Stimulated activated CD4-positive, alpha-beta T cell treated with anti-CD3 and anti-CD28 coated beads, Interleukin-15, amount 100 ng/mL, for 24 hours (primary cell): ENCODE measurements at places on chromosomes 11 and 22.

DNA sequence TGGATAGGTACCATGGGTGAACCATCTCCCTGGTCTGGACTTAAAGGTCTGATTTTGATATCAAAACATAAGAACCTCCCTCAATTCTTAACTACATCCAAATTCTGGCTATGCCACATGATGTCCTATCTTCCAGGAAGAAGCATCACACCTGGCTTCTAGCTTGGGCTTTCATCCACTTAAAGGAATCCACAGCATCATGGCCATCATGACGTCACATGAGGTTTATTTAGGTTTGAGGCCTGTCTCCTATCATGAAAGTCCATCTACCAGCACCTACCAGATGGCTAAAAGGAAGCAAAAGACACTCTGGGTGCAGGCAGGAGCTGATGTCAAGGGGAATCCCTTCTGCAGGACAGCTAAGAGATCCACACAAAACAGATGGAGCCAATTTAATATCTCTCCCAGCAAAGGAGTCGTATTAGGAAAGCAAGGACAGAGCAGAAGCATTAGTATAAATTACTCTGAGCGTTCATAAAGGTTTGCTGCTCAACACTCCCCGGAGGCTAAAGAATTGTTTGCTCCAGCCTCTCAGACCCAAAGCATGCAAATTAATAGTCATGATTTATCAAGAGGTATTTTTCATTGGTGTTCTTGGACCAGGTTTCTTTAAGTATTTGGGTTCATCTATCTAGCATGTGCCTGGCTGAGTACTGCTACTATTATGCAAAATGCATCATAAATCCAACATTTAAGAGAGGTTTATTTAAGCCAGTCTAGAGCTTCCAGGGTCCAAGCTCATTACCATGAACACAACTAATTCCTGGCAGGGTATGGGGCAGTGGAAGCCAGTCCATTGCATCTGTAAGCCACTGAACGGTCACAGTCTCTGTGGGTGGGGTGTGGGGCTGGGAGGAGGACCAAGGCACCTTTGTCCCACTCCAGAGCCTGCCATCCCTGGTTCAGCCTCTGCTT, 47.2 kb downstream of the GALNT18 start:
- DNase-seq = no peak

GRCh38 chr11:74135127-74135840, 35.5 kb downstream of the C2CD3 start:
- DNase-seq = no peak

DNA sequence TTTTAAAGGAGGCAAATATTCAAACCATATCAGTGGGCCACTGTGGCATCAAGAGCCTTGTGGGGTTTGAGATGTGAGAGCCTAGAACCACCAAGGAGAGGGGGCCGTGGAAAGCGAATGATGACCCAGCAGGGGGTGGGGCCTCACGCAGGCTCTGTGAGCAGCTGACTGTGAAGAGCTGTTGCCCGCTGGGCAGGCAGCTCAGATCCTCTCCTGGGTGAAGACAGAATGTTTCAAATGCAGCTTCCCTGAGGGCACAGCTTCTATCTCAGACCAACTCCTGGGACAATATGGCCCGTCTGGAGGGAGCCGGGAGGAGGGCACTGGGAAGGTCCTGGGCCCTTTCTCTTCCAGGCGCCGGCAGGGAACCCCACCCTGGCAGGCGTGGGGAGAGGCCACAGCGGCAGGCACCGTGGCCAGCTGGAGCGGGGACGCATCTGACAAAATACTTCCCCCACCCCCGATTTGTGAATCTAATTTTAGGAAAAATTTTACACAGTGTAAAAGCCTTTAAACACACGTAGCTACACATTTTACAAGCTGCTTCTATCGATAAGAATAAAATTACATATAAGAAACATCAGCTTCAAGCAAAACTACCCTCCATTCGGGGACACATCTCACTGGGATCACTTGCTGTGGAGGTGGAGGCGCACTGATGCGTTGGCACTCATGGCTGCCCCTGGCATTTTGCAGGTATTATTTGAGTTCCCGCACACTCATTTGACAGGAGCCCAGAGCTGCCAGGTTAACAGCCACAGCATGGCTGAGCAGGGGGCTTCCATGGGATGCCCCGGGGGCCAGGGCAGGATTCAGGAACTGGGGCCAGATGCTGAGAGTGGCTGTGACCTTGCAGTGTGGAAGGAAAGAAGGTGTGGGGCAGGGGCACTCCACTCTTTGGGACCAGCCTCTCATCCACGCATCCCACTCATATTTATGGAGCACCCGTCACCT, 40.3 kb downstream of the PARVG start:
- DNase-seq = no peak

GRCh38 chr11:1564535-1565172, 7.4 kb downstream of the DUSP8 start:
- no peak for DNase-seq

DNA sequence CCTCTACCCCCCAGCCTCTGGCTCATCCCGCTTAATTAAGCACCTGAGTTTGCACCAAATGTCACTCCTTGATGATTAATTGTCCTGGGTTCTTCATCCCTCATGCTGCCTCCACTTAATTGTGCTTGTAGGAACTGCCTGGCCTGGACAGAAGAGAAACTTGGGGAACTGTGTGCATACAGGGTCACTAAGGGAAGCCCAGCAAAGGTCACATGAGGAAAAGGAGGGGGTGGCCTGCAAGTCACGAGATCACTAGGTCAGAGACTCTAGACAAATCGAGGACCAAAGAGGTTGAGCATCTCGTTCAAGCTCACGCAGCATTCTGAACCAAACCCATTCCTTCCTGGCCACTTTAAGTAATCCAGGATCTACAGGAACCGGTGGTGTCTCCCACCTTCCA, 75.8 kb downstream of the PDE2A start:
- no peak for DNase-seq

GRCh38 chr11:72696866-72697700, 22.9 kb upstream of the PDE2A start:
- DNase-seq = no peak

DNA sequence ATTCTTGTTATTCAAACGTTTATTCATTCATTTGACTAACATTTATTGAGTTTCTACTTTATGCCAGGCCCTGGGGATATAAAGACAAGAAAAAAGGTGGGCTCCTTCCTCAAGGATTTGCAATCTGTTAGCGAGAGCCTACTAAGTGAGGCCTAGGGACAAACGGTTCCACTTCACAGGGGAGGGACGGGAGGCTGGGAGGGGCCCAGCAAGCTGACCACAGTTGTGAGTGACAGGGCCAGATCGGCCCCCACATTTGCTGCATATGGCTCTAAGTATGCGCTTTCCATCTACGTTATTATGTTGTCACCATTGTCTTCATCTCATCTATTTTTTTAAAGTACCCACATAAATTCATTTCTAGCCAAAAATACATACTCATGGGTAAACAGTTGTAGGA, 271.1 kb downstream of the BUD13 start:
- no peak for DNase-seq

- no peak for DNase-seq
Observed at GRCh38 chr11:79482800-79483199, 42.0 kb upstream of the TENM4 start.

GRCh38 chr11:86812981-86813380, 12.6 kb downstream of the PRSS23 start:
- no peak for DNase-seq

DNA sequence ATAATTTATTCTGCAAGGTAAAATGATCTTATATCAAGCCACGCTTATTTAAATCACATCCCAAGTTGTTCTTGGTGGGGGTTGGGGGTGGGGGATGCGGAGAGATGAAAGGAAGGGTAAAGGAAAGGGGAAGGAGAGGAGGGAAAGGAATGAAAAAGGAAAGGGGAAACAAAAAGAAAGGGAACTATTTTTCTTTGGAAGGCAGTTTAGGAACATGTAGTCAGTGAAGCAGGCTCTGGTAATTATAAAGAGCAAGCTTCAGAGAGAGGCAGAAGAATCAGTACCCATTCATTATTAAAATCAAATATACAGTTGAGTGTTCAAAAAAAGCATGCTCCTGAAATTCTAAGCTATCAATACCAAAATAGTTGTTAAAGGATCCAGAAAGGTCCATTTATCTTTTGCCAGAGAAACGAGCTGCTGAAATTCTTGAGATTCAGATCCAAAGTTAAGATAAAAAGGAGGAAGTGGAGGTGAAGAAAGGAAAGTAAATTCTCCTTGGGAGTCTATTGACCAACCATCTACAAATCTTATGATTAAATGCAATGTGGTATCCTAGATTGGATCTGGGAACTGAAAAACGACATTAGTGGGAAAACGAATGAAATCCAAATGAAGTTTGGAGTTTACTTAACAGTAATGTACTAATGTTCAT, 107.4 kb downstream of the SGSM3 start:
- DNase-seq = no peak

DNA sequence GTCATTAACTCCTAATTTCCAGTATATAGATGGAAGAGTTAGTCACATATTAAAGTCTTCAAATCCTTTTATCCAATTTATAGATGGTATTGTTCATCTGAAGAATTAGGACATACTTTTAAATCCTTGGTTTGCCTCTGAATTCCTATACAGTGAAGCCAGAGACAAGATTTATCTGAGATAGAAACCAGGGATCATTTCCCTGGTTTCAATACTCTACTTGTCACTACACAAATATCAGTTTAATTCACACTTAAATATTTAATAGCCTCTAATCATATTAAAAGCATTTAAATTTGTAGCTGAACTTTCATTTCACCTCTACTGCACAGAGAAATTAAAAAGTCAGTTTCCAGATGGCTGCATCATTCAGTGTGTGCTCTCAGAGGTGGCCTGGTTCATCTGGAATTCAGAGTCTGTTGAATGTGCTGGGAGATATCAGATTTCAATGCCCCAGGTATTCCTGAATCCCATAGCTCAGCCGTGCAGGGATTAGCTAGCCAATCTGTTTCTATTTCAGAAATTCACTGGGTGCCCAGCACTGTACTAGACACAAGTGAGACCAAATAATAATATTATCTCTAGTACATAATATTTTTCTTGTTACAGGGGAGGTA, 344.3 kb downstream of the AASDHPPT start:
- no peak for DNase-seq

DNA sequence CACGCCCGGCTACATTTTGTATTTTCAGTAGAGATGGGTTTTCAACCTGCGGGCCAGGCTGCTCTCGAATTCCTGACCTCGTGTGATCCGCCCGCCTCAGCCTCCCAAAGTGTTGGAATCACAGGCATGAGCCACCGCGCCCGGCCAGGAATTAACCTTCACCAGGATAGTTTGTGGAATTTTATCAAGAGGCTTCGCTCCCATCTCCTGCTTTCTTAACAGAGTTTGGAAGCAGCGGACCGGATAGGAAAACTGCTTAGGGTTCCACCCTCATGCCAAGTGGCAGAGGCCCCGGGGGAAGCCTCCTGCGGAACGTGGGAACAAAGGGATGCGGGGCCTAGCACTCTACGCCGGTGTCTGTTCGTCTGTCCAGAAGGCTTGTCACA, 229.9 kb downstream of the ST3GAL4 start:
- no peak for DNase-seq

DNA sequence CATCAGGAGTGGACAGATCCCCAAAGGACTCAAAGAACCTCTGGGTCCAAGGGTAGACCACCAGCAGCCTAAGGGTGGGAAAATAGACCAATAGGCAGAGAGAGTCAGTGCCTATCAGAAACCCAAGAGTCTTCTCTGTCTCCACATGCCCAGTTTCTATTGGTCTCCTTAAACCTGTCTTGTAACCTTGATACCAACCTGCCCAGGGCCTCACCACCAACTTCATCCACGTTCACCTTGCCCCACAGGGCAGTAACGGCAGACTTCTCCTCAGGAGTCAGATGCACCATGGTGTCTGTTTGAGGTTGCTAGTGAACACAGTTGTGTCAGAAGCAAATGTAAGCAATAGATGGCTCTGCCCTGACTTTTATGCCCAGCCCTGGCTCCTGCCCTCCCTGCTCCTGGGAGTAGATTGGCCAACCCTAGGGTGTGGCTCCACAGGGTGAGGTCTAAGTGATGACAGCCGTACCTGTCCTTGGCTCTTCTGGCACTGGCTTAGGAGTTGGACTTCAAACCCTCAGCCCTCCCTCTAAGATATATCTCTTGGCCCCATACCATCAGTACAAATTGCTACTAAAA, at the start of gene HBB:
TSS of gene HBB (minus strand) at position 340 of the 579 bp plus-strand sequence. CDS start at position 290, 50 bp downstream.
- no peak for DNase-seq

DNA sequence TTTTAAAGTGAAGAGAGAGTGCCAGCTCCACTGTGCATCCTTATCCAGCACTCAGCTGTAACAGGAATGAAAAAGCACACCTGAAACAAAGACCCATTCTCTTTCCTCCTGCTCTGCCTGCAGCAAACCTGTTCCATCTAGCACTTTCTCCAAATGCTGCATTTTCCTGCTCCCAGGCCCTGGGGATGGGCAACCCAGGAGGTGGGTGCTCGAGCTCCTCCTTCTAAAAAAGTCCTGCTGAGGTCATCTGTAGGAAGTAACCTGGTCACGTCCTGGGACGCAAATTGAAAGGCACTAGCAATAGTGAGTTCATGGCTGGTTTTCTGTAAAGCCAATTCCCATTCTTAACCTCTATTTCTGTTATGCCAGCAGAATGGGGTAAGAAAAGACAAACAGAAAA, 173.7 kb downstream of the MAML2 start:
- DNase-seq = no peak

DNA sequence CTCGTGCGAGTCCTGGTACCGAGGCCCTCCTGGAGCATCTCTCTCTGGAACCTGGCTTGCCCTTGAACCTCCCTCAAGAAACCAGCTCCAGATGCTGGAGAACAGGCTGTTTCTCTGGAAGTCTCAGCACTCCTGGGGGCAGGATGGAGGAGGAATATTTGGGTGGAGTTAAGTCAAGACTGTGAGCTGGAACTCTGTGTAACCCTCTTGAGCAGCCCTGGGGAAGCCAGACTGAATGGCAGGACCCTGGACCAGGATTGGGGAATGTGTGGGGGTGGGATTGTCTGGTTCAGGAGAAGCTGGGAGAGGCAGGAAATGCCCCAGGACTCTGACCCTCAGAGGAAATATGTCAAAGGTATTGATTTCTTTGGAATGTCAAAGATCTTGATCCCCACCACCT, 7.7 kb downstream of the CREB3L1 start:
- DNase-seq = no peak

GRCh38 chr11:34719303-34719848, 98.5 kb downstream of the EHF start:
- DNase-seq = no peak

GRCh38 chr11:86473991-86474833, 99.5 kb downstream of the CCDC81 start:
- DNase-seq = no peak

GRCh38 chr22:33110562-33111163, 52.5 kb upstream of the SYN3 start:
- no peak for DNase-seq

- DNase-seq = no peak
Observed at GRCh38 chr11:119025978-119026766, 4.5 kb downstream of the SLC37A4 start.

DNA sequence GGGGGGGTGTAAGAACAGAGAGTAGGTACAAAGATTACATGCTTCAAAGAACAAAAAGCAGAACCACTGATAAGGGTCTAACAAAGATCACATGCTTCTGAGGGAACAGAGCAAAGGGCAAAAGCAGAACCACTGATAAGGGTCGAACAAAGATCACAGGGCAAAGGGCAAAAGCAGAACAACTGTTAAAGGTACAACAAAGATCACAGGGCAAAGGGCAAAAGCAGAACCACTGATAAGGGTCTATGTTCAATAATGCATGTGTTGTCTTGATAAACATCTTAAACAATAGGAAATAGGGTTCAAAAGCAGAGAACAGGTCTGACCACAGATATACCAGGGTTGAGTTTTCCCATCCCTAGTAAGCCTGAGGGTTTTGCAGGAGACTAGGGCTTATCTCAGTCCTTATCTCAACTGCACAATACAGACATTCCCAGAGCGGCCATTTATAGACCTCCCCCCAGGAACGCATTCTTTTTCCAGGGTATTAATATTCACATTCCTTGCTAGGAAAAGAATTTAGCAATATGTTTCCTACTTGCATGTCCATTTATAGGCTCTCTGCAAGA, 81.9 kb upstream of the PGR start:
- no peak for DNase-seq

GRCh38 chr22:29621761-29622526, 18.5 kb downstream of the NF2 start:
- no peak for DNase-seq
